ENCODE measurements at places on chromosomes 11 and 22. TPM values are rescaled to one million over a fixed set of nuclear protein-coding genes. Genes with fewer than 3 reads are reported as not detected.

GRCh38 chr22:24455751-24456426, 28.5 kb downstream of the ADORA2A start:
- no peak for DNase-seq

GRCh38 chr11:96293598-96294021, 49.4 kb downstream of the MAML2 start:
- DNase-seq: no peak

DNA sequence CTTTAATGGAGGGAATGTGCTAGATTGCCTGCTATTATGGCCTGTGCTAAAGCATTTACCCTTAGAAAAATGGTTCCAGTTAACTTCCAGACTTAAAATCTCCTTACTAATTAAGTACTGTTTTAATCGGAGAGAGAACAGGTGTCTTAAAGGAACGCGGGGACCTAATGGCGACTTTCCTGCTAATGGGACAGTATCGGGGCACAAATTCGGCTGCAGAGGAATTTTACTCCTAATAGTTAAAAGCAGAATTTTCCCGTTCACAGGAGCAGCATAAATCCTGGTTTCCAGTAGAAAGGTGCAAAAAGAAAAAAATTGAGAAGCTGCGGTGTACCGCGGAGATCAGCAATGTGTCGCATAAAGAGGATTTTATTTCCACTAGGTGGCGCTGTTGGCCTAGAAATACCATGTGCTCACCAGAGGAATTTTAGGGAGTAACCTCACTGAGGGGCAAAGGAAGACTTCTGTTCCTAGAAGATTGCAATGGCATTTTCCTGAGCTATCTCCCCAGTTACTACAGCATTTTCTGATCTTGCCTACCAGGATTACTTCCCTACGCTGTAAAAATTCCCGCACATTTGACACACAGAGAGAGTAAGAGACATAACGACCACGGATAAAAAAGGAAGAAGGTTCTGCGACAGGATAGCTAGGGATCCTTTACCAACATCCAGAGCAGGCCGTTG, 44.5 kb downstream of the ZNF280B start:
- DNase-seq: no peak

- peak; percentile 62 for DNase-seq
Observed at GRCh38 chr11:69385144-69385820, 91.3 kb downstream of the MYEOV start.

- no peak for DNase-seq
Observed at GRCh38 chr22:24965822-24966626, 13.5 kb downstream of the KIAA1671 start.

DNA sequence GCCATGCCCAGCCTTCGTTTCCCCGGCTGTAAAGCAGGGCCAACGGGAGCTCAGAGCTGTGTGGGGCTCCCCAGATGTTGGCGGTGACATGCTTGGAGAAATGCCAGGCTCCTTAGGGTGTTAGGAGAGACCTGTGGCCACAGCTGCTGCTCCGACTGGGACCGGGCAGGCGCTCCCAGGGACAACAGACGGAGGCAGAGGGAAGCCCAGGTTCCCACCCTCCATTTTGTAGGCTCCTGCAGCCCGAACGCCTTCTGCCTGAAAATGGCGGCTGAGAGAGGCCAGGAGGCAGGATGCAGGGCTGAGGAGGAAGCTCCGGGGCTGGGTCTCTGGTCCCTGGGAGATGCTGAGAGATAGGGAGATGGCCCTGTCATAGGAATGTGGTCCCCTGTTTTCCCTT, 10.0 kb downstream of the CD6 start:
- no peak for DNase-seq

DNA sequence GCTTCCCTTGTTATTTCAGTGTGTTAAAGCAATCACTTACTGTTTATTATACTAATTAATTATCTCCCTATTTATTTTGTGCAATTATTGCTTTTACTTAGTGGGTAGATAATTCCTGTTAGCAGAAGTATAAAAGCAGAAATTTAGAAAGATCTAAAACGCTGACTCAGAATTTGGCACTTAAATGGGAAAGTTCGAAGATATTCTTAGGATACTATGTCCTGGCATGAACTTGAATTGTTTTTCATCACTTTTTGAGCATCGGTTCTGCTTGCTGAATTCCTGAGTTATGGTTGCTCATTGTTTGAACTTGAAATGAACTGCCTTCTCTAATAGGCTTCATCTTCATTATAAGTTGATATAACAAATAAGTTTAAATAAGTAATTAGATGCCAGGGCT, 325.4 kb downstream of the JRKL start:
- no peak for DNase-seq

DNA sequence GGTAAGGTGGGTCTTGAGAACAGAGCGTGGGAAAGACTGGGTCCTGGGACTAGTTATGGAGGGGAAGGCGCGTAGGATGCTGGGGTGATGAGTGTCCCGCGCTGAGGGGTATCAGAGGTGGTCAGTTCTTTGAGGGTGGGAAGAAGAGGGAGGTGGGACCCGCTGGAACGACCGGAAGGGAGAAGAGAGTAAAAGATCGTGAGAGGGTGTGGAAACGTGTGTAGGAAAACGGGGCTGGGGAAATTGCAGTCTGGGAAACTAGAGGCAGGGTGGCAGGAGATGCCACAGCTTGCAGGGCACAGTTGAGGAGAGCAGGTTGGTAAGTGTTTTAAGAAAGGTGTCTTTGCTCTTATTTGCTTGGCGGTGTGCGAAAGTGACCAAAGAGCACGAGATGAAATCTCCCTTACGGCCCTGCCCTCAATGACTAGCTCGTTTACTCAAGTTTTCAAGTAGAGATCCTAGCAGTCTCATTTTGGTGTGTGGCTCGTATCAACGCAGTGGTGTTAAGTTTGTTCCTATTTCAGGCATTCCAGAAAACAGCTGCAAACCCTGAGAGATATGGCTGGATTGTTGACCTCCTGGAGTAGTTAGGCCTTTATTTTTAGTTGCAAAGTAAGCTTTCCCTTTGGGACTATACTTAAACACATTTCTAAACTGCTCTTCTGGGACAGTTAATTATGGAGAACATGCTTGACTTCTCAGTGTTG, 615 bp downstream of the STT3A start:
- DNase-seq: no peak

DNA sequence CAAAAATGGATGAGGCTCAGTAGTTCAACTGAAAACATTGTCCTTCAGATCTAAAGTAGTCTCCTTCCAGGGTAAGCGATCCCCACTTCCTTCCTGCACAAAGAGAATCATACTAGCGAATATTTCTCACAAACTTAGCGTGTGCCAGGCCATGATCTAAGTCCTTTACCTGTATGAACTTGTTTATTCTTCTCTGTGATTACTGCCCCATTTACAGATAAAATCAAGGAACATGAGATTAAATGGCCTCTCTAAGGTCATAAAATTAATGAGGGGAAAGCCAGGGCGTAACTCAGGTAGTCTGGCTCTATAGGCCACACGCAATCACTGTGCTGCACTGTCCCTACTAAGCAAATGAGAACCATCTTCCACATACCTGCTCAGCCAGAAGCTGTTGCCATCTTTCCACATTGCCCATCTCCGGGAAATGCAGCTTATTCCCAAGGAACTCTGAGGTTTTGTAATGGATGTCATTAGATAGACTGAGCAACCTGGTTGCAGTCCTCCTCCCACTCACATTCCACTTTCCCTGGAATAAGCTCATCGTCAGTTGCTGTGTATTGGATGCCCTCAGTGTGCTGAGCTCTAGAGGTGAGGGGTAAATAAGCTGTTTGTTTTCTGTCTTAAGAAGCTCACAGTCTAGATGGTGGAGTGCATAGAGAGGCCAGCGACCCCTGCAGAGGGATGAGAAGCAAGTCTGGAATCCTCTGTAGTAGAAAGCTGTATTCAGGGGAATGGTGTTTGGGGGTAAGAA, 146.3 kb downstream of the SNX19 start:
- no peak for DNase-seq

USP2 gene
- 0.24 TPM for total RNA-seq

DNA sequence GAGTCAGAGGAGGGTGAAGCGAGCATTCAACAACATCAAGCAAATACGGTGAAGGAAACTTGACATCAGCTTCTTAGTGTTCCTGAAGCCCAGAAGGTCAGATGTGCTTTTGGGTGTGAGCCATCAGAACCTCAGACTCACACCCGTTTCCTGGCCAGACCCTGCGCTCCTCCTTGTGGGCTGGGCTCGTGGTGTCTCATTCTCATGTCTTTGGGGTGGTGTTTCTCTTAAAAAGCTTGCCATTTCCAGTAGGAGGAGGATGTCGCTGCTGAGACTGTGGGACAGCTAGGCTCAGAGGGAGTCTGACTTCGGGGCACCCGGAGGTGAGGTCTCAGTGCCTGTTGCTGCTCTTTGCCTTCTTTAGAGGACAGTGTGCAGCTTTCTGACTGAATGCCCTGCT, 24.2 kb downstream of the PPFIBP2 start:
- DNase-seq: no peak

NLRP14 gene
- total RNA-seq: not detected

- peak; percentile 92 for DNase-seq
Observed at GRCh38 chr11:133082841-133083488, 449.3 kb downstream of the OPCML start.

DNA sequence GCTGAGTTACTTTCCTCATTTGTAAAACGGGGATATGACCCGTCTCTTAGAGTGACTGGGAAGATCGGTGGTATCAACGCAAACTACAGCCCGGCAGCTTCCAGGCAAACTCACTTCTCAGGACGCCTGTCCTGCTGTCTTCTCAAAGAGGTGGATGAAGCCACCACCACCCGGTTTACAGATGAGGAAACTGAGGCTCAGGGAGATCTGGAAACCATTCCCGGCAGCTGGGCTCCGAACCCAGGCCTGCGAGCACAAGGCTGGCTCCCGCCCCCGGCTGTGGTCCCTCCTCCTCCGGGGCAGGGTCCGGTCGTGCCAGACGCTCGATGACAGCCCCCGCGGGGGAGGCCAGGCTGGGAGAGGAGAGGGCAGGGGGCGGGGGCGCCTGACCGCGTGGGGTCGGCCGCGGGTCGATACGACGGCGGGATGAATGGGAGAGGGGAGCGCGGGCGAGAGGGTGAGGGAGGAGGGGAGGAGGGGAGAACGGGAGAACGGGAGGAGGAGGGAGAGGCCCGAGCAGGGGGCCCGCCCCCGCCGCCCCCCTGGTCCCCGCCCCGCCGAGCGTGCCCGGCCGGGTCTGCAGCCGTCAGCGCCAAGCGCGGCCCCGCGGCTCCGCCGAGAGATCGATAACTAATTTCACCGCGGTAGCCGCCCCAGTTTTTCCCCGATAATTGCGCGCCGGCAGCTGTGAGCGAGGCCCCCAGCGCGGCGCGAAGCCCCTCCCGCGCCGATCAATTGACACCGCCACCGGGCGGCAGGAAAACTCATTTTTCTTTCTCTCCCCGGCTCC, 14.0 kb downstream of the IGLL1 start:
- DNase-seq: no peak

DNA sequence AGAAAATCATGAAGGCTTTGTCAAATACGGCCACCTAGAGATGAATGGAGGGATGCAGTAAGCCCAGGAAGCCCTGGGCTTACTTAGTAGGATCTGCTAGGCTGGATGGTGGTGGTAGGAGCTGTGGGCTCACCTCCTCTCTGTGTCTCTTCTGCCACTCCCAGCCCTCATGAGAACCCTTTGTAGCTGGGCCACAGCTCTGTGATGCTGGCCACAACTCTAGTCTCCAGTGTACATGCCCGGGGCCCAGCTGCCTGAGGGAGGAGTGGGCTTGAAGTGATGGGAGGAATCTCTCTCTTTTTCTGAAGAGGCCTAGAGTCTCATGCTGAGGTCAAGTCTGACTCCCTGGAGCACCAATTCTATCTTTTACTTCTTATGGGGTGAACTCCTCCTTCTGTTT, 32.4 kb upstream of the SYT13 start:
- DNase-seq: peak; percentile 59

DNA sequence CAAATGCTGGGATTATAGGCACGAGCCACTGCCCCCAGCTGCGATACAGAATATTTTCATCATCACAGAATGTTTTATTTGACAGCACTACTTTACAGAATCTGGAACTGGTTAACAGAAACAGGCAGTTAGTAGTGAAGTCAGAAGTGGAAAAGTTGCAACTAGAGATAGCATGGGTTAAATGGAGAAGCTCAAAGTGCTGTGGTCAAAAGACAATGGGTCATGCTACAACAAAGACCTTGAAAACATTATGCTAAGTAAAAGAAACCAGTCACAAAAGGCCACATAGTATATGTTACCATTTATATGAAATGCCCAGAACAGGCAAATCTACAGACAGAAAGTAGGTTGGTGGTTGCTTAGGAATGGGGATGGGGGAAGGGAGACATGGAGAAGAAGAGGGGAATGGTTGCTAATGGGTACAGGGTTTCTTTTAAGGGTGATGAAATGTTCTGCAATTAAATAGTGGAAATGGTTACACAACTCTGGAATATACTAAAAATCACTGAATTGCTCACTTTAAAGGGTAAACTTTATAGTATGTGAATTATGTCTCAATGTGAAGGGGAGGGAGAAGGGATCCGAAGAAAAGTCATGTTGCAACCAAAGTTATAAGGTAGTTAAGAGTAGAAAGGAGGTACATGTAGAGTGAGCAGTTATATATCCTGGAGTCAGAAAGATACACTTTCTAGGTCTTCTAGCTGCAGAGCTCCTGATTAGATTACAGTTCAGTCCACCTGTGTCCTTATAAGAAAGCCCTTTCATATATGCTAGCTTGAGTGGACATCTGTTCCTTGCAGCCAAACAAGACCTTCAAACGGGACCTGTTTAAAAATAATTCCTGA, 46.3 kb upstream of the RAPSN start:
- DNase-seq: no peak

MPZL2 gene
- not detected for total RNA-seq

DNA sequence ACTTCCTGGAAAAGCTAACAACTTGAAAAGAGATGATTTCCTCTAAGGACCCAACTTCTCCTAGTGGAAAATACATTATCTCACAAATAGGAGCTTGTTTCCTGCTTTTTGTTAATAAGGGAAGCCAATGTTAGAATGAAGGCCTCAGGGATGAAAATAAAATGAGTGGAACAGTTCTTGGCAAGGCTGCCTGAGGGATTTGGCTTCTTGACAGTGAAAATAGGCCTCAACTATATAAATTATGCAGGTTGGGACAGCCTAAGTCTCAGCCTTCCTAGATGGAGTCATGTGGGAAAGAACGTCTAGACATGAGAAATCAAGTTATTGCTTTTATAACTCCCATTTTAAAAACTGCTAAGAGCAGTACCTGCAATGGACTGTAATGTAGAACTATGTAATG, 92.8 kb upstream of the FIBIN start:
- DNase-seq: no peak

GRCh38 chr11:88301488-88302140, 35.9 kb downstream of the CTSC start:
- no peak for DNase-seq

LMO2 gene
- 0.70 TPM for total RNA-seq

- DNase-seq: no peak
Observed at GRCh38 chr11:93484716-93485115, 58.5 kb downstream of the SMCO4 start.

Measured in osteocyte (in vitro differentiated cells).